ENCODE measurements at places on chromosomes 12 and 14.

GRCh38 chr12:103169-103981 lies 36.8 kb downstream of the IQSEC3 start:
- no peak for DNase-seq

GRCh38 chr12:3202734-3203446 lies 125.7 kb downstream of the TSPAN9 start:
- no peak for DNase-seq

DNA sequence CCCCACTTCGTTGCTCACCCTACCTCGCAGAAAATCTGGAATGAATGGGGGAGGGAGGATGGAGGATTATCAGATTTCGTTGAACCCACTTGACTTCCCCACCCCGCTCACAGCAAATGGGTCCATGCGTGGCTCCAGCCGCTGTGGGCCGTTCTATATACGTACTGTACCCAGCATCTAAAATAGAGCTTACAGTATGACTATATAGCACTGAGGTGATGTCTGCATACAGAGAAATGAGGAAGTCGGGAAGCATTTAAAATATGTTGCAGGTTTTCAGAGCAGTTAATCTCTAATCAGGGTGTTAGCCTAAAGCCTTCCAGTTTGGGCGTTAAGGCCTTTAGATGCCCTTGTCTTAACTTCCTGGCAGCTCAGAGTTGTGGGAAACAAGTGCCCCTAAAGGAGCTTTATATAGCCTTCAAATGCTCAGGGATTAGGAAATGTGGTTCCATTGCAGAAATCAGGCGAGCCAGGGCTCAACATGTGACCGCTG lies 1.4 kb downstream of the BICDL1 start:
- DNase-seq, result no peak

- no peak for DNase-seq
Measured at GRCh38 chr14:100034961-100035500, 30.2 kb upstream of the EVL start.

DNA sequence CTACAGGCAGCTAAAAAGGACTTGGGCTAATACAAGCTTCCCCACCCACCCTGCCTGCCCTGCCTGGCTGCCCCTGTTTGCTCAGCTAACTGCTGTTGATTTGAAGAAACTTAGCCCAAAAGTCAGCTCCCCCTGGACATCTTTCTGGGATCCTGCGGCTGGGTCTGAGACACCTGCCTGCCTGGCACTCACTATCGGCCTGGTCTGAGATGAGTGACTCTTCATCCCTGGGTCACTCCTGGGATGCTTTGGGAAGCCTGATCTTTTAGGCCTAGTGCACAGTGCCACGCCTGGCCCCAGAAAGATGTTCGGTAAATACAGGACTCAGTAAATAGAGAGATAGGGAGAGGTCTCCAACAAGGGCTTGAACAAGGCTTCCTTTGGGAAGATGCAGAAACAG lies 211.3 kb upstream of the DIO3 start:
- no peak for DNase-seq

GRCh38 chr14:100283984-100284881 lies 22.0 kb downstream of the SLC25A29 start:
- DNase-seq, result no peak

- no peak for DNase-seq
Measured at GRCh38 chr14:52802597-52802996, 11.2 kb upstream of the GNPNAT1 start.
